ENCODE measurements at places on chromosomes 5 and 9.

DNA sequence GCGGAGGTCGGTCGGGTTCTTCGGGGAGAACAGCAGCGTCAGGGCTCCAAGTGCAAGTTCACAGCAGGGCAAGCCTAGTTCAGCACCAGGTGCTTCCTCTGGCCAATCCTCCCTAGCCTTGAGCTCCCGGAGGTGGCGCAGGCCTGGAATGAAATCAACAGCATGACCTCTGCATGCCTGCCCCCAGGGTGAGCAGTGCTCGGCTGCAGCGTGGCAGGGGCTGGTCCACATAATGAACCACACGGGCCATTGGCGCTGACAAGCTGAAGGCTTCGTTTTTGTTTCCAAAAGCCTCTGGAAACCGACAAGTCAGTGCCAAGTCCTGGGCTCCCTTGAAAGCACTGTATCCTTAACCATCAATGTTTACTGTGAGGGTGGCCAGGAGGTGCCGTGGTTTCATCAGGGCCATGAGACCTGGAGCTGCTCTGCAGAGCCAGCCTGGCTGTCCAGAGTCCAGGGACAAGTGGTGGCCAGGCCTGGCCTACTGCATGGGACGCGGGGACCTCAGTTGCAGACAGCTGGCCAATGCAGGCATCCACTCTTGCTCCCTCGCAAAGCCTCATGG lies 2.1 kb upstream of the INPP5E start:
- no peak for DNase-seq

DNA sequence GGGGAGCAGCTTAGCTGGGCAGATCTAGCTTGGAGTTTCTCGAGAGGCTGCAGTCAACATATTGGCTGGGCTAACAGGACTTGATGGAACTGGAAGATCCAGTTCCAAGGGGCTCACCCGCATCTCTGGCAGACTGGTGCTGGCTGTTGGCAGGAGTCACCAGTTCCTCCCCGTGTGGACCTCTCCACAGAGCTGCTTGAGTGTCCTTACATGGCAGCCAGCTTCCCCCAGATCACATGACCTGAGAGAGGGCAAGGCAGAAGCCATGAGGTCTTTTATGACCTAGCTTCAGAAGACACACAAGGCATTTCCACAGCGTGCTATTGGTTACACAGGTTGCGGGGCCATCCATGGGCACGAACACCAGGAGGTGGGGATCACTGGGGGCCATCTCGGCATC lies 26.4 kb upstream of the RXRA start:
- DNase-seq = no peak

DNA sequence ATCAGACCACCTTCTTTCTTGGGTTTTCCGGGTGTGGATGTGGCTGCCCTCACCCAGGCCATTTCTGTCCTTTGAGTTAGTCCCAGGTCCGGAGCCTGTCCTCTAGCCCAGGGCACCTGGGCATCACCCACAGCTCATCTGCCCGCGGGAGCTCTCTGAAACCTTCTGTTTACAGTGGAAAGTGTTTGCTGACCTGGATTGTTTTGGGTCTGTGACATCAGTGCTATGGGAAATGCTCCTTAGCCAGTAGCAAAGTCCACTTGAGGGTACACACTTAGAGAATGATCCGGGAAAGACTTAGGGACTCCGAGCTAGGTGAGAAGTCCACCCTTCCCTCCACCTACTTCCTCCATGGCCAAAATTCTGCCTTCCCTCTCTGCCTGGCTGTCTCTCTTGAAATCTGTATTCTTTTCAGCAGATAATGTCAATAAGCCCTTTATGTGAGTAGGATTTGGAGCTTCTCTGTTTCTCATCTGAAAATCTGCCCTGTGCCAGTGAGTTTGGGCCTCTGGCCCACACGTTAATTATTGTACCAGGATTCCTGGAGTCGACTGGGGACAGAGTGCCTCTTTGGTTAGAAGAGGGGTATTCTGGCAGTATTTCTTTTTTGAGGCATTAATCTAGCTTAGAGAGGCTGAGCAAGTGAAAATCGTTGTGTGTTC lies 19.9 kb downstream of the ABLIM3 start:
- DNase-seq = no peak

- DNase-seq = no peak
Observed at GRCh38 chr9:100029251-100029650, 69.5 kb downstream of the ERP44 start.

- no peak for DNase-seq
Observed at GRCh38 chr5:144169904-144170275, 569 bp downstream of the YIPF5 start.

- DNase-seq = no peak
Observed at GRCh38 chr5:62348723-62349481, 42.9 kb downstream of the KIF2A start.

DNA sequence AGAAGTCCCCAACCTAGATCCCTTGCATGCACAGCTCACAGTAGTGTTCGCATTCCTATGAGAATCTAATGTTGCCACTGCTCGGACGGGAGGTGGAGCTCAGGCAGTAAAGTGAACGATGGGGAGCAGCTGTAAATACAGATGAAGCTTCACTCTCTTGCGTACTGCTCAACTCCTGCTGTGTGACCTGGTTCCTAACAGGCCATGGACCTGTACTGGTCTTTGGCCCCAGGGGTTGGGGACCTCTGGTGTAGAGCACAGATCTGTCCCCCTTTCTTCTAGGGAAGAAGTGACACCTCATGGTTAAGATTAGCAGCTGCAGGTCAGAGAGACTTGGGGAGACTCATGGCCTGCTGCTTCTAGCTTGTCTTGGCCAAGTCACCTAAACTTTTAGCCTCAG lies 7.1 kb downstream of the ARHGEF28 start:
- DNase-seq = no peak
